ENCODE measurements at places on chromosomes 5 and 9.

DNA sequence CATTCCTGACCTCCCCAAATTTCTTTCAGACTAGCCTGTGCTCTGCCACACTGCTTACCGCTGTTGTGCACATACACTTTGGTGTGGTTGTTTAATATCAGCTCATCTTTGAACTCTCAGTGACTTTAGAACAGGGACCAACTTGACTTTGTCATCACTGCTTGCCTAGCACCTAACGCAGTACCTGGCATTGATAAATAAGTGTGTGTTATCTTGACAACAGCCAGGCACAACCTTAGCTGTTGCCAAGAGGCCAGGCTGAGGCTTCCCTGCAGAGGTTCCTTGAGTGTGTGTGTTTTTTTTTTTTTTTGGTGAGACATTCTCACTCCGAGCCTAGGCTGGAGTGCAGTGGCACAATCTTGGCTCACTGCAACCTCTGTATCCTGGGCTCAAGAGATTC is 41.0 kb upstream of the SLC28A3 start:
- no peak for DNase-seq

DNA sequence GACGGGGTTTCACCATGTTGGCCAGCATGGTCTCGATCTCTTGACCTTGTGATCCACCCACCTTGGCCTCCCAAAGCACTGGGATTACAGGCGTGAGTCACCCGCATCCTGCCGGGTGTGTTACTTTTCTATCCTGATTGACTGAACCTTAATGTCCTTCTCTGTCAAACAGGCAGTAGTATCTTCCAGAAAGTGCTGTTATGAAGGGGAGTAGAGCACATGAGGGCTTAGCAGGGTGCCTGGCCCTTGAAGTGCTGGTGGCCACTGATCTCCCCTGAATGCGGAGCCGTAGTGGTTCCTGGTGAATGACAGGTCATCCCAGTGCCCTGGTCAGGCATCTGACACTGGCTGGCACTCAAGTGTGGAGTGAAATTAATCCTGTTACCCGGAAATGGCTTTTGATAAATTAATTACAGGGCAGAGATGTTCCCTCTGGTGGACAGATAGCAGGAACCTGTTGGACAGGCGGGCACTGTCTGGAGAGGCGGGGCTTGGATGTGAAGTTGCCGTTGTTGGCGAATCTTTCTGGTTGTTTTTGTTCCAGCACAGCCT is 28.4 kb downstream of the PRRC2B start:
- peak; percentile 39 for DNase-seq

GRCh38 chr9:33782395-33783152 is 12.8 kb upstream of the PRSS3 start:
- DNase-seq: no peak

- peak; percentile 81 for DNase-seq
Observed at GRCh38 chr5:16539169-16539666, 73.6 kb upstream of the ZNF622 start.

GRCh38 chr9:103999375-104000062 is 94.6 kb upstream of the SMC2 start:
- no peak for DNase-seq

DNA sequence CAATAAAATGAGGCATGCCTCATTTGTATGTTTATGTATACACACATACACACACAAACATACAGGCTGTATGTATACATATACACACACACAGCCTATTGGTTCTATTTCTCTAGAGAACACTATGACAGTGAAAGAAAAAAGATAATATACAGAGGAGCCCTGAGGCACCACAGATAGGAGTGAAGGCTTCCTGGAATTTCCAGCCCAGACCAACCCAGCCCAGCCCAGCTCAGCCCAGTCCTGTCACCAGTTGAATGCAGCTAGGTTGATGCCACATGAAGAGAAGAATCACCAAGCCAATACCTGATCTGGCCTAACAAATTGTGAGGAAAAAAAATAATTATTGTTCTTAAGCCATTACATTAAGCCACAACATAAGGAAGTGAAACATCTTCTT is 126.9 kb upstream of the PDE4D start:
- no peak for DNase-seq

Measured in body of pancreas (tissue), 4 donors.